Fibroblast of the aortic adventitia (primary cell): ENCODE measurements at places on chromosomes 2 and 18.

- no peak for DNase-seq
These were observed 8.6 kb upstream of the ANO7 start for GRCh38 chr2:241179899-241180298.

- no peak for DNase-seq
These were observed 326.9 kb downstream of the SLC4A3 start for GRCh38 chr2:219954331-219954730.

DNA sequence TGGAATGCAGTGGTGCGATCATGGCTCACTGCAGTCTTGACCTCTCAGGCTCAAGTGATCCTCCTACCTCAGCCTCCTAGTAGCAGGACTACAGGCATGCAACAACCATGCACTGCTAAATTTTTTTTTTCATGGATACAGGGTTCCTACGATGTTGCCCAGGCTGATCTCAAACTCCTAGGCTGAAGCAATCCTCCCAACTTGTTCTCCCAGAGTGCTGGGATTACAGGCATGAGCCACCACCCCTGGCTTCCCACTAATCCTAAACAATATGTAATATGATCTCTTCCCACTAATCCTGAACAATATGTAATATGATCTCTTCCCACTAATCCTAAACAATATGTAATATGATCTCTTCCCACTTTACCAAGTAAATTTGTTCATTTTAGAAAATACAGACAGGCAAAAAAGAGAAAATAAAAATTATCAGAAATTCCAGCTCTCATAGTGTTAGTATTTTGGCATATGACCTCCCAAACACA lies 33.7 kb upstream of the C18orf32 start:
- DNase-seq: peak; percentile 48

DNA sequence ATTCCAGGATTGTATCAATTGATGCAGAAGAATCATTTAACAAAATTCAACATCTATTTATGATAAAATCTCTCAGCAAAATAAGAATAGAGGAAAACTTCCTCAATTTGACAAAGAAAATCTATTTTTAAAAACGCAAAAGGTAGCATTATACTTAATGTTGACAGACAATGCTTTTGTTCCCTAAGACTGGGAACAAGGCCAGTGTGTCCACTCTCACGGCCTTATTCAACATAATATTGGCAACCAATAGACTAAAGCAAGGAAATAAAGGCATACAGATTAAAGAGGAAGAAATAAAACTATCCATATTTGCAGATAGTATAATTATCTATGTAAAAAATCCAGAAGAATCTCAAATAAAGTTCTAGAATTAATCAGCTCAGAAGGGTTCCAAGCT lies 472.4 kb upstream of the ID2 start:
- DNase-seq: no peak

- no peak for DNase-seq
These were observed at the start of gene CTLA4 for GRCh38 chr2:203867561-203868200. Gene CTLA4, plus strand, starts transcription at chr2:203867771. Its CDS starts 172 bp downstream, at chr2:203867943.

GRCh38 chr2:195709901-195710806 lies 53.1 kb downstream of the SLC39A10 start:
- peak; percentile 69 for DNase-seq

- DNase-seq: no peak
These were observed 39.2 kb downstream of the ARHGEF4 start for GRCh38 chr2:130875935-130876334.

DNA sequence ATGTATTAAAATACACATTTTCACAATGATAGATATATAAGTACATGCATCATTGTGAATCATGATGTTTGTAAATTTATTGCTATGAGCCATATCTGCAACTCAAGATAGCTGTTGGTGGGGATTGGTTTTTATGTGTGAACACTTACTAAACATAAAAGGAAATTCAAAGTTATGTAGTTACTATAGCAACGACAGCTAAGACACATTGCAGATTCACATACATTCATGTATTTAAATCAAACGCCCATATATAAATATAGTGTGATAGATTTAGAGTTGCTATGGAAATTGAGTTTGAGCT lies 65.6 kb downstream of the MAPRE2 start:
- no peak for DNase-seq

DNA sequence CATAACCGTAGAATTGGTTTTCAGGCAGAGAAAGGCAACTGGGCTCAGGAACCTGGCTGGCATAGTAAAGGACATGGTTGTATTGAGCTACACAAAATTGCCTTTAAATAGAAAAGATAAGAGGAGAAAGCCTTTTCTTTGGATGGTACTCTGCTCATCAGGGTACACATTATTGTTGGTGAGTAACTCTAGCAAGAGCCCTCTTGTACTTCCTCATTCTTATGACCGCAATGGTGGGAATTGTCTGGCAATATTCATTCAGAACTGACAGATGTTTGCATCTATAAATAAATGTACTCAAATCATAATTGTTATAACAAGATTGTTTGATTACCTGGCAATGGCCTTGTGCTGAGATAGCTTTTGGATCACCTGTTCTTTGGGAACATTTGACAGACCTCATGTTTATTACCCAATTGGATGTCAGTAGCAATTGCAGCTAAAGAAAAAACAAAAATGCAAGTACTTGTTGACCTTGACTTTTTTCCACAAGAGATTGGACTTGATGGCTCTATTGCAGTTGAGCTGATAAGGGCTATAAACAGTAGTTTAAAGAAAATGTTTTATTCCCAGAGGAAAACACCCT lies 43.9 kb downstream of the MEIS1 start:
- no peak for DNase-seq
